CD4-positive, alpha-beta memory T cell (primary cell): ENCODE measurements at places on chromosomes 6 and 20. TPM values are rescaled to one million over a fixed set of nuclear protein-coding genes. Genes with fewer than 3 reads are reported as not detected.

DNA sequence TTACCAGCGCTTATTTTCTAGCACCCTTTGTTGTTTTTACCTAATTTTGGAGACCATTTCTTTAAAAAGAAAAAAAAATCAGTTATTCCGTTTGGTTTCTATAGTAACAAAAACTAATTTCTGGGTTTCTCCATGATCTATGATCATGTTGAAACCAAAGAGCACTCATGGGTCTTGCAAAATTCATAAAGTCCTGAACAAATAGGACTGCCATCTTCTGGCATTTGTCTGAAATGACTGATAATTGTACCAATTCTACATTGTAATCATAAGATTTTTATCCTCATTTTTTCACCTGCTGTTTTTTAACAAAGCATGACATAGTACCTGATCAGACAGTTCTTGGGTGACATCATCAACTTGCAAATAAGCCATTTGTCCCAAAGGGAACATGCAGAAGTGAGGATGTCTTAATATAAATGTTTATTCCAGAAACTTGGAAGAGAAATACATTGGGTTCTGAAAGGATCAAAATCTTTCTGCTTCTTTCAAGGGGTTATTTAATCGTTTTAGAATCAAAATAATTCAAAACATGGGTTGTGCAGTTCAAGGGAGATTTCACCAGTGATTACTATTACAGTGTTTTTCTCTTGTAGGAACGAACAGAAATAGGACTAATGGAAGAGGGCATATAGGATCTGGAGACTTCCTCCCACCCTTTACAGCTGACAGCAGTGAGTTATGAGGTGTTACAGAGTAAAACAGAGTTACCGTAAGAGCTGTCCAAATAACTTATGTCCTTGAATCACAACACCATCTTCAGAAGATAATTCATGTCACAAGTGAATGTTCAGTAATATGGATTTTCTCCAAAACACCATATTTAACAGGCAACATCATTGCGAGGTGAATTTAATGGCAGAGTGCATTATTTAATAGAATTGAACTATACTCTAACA lies 87.1 kb upstream of the GJE1 start:
- no peak for DNase-seq

DNA sequence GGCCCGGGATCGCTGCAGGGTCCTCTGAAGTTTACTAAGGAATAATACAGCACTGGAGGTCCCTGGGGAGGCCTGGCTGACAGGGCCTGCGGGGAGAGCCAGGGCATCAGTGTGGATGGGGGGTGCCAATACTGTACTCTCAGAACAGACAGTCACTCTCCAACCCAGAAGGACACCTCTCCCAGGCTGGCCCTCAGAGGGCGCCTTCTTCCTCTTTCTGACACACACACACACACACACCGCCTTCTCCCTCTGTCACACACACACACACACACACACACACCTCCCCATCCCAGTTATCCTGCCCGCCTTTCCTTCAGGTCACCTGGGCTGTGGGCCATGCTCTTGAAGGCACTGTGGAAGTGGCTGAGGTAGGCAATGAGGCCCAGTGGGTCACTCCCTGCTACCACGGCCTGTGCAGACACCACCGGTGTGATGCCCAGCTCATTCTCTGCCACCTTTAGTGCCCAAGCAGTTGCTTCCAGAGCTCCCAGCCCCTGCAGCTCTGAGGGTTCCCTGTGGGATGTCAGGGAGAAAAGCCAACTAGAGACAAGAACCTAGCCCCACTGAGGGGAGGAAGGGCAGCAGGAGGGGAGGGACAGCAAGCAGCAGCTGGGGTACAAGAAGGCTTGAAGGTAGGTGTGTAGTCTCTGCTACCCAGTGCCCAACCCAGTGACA lies 7.5 kb downstream of the SMPD2 start:
- DNase-seq, result no peak

DNA sequence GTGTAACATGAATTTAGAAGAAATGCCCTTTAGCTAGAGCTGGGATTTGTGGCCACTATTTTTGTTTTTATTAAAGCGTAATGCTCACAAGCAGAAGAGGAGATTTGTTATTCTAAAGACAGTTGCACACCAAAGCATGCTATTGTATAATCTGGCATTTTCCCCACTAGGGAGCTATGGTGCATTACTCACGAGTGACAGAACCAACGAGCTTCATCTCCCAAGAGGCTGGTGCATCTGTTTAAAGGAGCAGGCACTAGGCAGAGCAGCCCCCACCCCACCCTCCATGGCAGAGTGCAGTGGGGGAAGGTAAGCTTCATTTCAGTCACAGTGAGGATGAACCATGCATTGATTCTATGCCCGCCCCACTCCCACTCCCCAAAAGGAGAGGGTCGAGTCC lies 287.3 kb upstream of the TSHZ2 start:
- DNase-seq, result no peak

GRCh38 chr6:44737341-44737740 lies 349.8 kb downstream of the CDC5L start:
- DNase-seq, result no peak

DNA sequence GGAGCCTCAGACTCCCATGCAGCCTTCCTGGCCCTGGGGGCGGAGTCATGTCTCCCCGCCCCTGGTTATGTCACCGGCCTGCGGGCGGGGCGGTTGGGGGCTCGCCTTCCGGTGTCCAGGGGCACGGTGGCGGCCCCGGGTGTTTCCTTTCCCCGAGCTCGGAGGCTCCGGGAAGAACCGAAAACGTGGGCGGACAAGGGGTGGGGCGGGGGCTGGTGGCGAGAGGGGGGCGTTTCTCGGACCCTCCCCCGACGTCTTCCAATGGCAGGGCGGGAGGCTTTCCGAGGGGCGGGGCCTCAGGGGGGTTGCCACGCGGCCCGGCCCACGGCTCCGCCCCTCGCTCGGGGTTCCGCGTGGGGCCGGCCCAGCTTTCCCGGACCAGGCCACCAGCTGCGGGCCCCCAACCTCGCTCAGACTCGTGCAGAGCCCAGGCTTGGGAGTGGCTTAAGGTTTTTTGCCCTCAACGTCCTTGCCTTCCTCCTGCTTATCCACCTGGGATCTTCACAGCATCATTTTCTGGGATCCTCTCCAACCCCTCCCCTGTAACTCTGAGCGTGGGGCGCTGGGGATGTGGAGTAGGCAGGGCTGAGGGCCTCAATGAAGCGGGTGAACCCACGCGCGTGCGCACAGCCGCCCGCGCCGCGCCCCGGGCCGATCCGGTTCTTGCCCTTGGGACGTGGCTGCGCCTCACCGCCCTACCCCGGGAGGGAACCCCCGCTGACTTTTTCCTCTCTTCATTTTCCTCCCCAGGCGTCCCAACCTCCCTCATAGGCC lies 2.1 kb upstream of the NRN1 start:
- no peak for DNase-seq

DNA sequence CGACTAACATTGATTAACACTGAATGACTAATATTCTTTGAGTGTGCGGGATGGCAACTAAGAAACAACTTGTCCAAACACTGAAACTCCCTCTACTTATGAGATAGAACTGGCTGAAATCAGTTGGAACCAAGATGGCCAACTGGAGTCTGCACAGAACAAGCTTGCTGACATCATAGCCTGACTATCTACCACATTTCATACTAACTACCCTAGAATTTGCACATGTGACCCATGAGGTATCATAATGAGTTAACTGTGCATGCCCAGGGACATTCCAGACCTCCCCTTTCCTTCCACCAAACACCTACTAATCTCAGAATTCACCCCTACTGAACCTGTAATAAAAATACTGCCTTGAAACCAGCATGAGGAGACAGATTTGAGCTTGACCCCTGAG lies 43.2 kb downstream of the PHIP start:
- no peak for DNase-seq

RSPH3 gene
- polyA plus RNA-seq, result 0.66 TPM

ARMC2 gene
- 3.2 TPM for polyA plus RNA-seq

SAMD5 gene
- not detected for polyA plus RNA-seq

XRN2 gene
- 72.9 TPM for polyA plus RNA-seq
